Stimulated activated CD4-positive, alpha-beta T cell treated with anti-CD3 and anti-CD28 coated beads, Interleukin-1b, Interleukin-23, amount 100 ng/mL, for 48 hours (primary cell): ENCODE measurements at places on chromosomes 11 and 22.

GRCh38 chr11:76085270-76085669 lies 121.0 kb downstream of the WNT11 start:
- no peak for DNase-seq

DNA sequence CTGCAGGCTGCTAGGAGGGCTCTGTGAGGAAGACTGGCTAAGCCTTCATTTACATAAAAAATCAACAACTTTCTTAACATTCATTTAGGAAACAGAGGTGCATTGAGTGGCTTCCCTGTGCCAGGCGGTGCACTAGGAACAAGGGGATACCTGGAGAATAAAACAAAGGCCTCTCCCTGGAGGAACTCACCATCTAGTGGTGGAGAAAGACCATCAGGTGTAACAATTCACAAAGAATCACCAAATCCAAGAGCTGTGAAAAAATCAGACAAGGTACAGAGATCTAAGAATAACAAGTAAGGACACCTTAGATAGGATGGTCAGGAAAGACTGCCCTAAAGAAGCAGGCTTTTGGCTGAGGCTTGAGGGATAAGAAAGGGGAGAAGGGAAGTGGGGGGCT lies 40.3 kb downstream of the CSNK2A3 start:
- no peak for DNase-seq

DNA sequence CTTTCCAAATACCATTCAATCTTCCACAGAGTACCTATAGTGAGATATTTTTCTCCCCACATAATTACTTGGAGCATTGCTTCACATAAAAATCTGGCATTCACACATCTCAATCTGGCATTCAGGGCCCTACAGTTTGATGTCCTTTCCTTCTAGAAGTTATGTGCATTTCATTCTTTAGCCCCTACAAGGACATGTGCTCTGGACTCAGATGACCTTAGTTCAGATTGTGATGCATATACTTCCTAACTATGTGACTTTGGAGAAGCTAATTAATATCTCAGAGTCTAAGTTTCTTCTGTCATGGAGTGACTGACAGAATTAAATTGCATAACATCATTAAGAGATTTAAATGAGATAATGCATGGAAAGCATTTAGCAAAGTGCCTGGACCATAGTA lies 25.9 kb upstream of the PRSS23 start:
- no peak for DNase-seq

DNA sequence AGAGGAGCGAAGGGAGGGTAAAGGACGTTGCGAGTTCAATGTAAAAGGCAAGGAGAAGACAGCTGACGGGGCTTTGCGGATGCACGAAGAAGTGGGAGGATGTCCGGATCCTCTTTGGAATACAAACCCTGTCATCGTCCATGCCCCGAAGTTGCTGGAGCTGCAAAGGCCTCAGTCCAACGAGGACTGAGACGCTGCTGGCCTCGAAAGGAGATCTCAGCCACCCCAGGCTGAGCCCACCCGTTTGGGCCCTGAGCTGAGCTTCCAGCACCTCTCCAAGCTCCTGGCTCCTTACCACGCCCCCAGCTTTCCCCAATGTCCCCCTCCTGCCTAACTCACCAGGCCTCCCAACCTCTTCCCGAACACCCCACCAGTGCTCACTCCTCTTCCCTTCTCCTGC lies 46.1 kb upstream of the PHF21B start:
- DNase-seq = no peak

GRCh38 chr11:66325263-66325671 lies 8.4 kb upstream of the CD248 start:
- DNase-seq = no peak

DNA sequence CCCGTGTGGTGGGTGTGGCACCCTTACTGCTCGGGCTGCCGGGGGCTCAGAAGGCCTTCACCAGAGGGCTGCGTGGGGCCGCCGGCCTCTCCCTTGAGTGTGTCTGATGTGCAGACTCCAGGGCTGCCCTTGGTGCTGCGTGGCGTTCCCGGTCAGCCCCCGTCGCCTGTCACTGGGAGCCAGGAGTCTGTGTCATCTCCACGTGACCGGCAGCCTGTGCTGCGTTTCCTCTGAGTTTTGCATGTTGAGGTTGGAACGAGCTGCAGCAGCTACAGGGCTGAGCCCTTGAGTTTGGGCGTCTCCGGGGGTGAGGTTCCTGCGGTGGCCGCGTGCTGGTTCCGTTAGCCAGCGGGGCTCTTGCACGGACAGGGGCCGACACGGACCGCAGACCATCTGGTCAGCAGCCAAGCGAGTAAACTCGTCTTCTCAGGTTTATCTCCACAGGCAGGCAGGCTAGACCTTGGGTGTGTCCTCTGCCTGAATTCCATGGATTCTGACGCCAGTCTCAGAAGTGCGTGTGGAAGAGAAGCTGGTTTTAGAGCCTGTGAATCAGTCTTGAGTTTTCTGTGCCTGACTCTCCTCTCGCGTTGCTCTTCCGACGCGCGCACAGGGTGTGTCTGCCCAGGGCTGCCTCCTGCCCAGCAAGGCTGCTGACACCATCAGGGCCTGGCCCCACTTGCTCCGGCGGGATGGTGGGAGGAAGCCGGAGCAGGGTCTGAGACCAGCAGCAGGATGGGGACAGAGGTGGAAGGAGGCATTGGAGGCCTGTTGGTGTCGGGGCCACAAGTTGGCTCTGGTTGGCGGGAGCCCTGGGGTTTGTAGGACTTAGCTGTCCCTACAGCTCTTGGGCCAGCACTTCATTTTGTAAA lies 10.5 kb downstream of the PTDSS2 start:
- DNase-seq = no peak

GRCh38 chr11:132357811-132358572 lies 987.6 kb downstream of the NTM start:
- DNase-seq = no peak

DNA sequence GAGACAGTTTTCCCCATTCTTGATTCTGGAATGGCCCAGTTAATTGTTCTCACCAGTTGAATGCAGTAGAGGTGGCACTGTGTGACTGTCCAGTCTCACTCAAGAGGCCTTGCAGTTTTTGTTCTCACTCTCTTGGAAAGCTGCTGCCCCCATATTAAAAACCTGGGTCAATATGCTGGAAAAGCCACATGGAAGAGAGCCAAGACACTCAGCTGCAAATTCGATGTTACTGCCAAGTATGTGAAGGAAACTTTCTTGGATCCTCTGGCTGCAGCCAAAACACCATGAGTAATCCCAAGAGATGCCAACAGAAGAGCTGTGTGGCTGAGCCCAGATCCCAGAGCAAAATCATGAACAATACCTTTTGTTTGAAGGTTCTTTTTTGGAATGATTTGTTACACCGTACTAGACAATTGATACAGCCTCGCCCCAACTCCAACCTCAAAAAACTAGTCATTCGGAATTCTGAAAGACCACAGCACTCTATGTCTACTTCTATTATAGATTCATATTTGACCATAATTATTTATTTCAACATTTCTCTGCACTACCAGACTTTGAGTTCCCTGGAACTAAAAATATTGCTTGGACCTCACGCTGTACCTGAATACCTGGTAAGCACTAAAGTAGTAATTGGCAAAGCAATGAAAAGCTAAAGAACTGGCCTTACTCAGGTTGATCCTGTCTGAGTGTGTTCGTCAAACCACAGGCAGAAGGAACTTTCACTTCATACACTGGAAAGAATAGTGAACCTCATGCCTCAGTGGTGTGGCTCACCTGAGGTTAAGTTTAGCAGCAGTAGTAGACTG lies 378.8 kb downstream of the ETS1 start:
- DNase-seq = no peak

DNA sequence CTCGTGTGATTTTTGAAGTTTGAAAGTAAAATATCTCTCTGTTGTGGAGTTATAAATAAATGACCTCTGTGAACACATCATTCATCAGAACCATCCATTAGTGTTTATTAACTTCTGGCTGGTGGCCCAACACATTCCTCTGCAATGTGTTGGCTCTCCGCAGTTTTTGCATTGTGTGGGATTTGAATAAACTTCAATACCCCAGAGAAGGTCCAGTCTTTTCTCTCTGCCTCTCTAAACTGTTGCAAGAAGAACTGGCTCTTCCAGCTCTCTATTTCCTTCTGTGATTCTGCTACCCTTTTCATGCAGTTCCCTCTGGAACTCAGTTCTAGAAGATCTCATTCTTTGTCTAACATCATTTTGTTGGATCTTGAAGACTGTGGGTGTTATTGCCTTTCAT lies 125.0 kb upstream of the ARHGAP42 start:
- DNase-seq = no peak
